ENCODE measurements at places on chromosomes 12 and 14. TPM values are rescaled to one million over a fixed set of nuclear protein-coding genes. Genes with fewer than 3 reads are reported as not detected.

The MIPOL1 gene
- total RNA-seq: 35.3 TPM

DNA sequence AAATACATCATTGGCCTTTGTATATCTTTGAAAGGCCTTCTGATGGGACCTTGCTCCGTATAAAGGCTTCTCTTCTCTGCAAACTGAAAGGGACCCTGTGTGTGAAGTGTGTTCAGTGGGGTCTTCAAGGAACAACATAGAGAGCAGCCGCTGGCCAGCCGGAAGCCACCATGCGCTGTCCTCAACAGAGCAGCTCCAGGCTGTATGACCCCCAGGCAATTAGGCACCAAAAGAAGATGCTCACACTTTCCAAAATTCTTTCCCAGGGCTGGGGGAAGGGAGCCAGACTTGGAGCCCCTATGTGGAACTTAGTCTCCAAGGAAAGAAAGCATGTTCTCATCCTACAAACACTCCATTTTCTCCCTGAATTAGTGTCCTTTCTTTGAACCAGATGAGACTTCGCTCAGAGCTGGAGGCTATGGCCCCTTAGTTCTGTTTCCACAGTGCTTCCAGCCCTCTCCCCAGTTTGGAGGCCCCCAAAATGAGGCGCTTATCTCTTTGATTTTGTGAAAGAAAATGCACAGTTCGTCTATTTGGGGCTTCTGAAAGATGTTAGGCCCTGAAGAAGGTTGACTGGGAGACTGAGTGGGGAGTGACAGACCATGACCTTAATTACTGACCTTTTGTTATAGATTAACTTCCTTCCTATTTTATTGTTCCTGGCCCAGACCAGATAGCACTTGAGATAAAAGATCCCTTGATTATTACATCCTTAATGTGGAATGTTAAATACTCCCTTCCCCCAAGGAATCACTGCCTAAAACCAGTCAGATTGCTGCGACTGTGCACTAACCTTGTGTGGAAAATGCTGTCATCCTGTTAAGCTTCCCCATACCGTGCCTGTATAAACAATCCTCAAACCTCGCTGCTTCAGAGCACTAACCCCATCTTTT, 128.3 kb upstream of the FGD4 start:
- no peak for DNase-seq

DNA sequence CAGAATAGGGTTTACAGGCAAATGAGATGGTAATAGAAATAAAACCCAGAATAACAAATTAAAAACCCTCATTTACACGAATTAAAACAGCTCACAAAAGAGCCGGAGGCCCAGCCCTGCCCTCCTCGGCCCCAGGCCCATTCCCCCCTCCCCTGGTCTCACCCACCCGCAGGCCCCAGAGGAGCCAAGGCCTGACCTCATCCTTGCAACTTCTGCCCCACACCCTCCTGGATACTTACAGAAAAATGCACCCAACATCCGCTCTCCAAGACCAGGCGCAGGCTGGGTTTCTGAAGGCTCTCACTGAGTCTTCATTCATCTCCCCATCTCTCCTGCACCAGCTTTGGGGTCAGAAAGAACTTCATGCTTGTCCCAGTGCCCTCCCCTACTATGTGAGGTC, 16.2 kb upstream of the VSX2 start:
- DNase-seq: no peak

GRCh38 chr14:53147208-53147607, 5.9 kb downstream of the DDHD1 start:
- DNase-seq: no peak

The GYS2 gene
- not detected for total RNA-seq

The MYF6 gene
- not detected for total RNA-seq

DNA sequence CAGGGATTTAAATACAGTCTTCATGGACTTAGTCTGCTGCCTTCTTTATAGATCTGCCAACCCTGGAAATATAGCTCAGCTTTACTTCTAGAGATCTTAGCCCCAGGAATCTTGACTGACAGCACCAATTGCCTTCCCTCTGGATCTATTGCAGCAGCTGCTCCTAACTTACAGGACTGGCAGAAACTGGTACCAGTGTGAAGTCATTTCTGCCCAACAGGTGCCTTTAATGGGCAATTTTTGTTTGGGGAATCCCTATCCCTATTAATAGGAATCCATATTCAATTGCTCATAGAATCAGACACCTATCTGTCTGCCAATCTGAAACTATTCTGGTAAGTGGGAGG, 27.2 kb downstream of the SPX start:
- DNase-seq: no peak

Measured in uterus (tissue), 4 donors.